ENCODE measurements at places on chromosomes 3 and 15. TPM values are rescaled to one million over a fixed set of nuclear protein-coding genes. Genes with fewer than 3 reads are reported as not detected.

DNA sequence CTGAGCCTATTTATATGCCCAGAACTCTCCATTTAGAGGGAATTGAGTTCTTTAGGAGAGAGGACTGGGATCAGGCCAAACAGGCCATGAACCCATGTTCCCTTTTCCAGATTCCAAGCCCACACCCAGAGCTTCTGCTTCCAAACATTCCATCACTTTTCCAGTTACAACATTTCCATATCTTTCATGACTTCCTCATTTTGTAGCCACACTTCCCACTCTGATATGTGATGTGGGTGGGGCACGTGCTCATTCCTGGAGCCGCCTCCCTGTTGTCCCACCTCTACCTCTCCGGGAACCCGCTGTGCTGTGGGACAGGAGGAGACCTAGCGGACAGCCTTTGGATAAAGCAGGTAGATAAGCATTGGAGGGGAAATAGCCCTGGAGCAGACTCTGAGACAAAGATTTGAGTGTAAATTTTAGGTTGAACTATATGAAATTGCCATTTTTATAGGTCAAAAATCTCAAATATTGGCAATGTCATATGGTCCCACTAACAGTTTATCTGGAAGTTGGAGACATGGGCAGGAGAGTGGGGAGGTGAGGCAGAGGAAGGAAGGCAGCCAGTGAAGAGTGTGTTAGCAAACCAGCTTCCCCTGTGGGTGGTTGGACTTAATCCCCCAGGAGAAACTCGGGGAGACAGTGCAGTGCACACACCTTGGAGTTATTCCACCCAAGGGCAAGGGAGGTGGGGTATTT lies 31.8 kb downstream of the CYP8B1 start:
- DNase-seq: peak; percentile 48
- H3K27ac ChIP-seq: peak overlapping the region; percentile 36

DNA sequence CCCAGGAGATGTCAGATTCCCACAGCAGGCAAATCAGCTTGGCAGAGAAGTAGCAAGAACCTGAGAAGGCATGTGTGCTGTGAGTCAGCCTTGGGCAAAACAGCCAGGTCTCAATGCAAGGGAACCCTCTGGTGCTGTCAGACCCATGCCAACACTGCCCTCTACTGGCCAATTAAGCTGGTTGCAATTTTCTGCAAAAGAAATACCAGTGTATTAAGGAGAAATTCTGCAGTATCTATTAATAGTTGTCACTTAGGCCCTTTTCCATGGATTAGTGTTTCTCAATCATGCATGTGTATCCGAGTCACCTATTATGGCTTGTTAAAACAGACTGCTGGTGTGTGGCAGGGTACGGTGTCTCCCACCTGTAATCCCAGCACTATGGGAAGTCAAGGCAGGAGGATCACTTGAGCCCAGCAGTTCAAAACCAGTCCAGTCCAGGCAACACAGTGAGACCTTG lies 26.2 kb downstream of the MAP4 start:
- no peaks in the 10 kb centered on the region for H3K36me3 ChIP-seq
- peak overlapping the region; percentile 8 for H3K27ac ChIP-seq
- H3K4me1 ChIP-seq: no peaks in the 10 kb centered on the region
- peak; percentile 89 for DNase-seq
- H3K4me3 ChIP-seq: no peak overlapping the region

DNA sequence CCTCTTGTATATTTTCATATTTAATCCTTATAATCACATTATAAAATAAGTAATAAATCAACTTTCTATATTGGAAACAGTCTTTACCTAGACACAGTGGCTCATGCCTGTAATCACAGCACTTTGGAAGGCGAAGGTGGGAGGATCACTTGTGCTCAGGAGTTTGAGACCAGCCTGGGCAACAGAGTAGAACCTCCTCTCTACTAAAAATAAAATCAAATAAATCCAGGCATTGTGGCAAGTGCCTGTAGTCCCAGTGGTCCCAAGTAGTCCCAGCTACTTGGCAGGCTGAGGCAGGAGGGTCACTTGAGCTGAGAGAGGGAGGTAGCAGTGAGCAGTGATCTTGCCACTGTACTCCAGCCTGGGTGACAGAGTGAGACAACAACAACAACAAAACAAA lies 975.1 kb downstream of the ROBO1 start:
- DNase-seq: no peak
- H3K4me1 ChIP-seq: no peaks in the 10 kb centered on the region

The CCRL2 gene
- 1.3 TPM for total RNA-seq

- H3K27ac ChIP-seq: no peak overlapping the region
- H3K4me1 ChIP-seq: no peaks in the 10 kb centered on the region
- H3K4me3 ChIP-seq: no peak overlapping the region
Measured at GRCh38 chr15:85899927-85900326, 105.2 kb upstream of the KLHL25 start.

DNA sequence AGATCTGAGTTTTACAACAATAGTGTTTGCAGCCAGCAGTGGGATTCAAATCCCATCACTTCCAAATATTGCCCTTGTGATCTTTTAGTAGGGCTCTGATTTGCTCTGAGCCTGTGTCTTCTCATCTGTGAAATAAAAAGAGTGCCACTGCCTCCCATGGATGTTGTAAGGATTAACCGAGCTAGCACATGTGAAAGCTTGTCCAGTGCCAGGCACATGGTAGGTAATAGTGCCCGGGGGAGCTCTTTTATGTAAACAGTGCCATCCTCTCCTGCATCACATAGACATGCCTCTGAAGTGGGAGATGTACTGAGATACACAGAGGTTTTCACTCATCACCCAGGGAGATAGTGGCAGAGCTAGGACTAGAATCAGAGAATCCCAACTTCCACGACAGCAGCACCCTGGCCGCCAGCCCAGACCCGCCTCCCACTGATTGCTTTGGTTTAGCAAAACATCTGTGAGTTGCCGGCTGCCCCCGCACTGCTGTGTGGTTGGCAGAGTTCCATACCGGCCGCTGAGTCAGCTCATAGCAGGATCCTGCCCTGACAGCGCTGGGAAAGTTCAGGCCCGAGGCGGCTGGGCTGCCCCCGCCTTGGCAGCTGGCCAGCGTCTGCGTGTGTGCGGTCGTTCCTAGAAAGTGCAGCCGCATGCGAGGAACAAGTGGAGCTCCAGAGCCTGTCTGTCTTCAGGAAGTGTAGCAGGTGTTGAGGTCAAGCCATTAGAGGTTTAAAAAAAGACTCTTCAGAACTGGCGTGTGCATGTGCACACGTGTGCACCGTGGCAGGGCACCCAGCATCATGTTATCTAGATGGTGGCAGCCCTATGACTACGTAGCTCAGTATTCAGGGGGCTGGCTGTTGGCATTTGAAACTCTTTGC lies 5.0 kb downstream of the ARID3B start:
- peak; percentile 99 for DNase-seq
- peaks cover 8% of the 10 kb centered on the region for H3K4me1 ChIP-seq
- H3K27ac ChIP-seq: no peak overlapping the region
- no peaks in the 10 kb centered on the region for H3K27me3 ChIP-seq
- H3K4me3 ChIP-seq: no peak overlapping the region

The PKM gene
- total RNA-seq: 443 TPM

The CAMKV gene
- not detected for total RNA-seq

GRCh38 chr3:16587681-16588060 lies 17.6 kb downstream of the DAZL start:
- DNase-seq: no peak
- no peaks in the 10 kb centered on the region for H3K4me1 ChIP-seq
- H3K36me3 ChIP-seq: no peaks in the 10 kb centered on the region
- no peak overlapping the region for H3K4me3 ChIP-seq

The CFAP100 gene
- not detected for total RNA-seq

GRCh38 chr3:24496529-24497482 lies 2.2 kb upstream of the THRB start:
- H3K27ac ChIP-seq: no peak overlapping the region
- H3K4me3 ChIP-seq: no peak overlapping the region
- H3K27me3 ChIP-seq: no peaks in the 10 kb centered on the region
- peak; percentile 84 for DNase-seq
- no peaks in the 10 kb centered on the region for H3K4me1 ChIP-seq

GRCh38 chr3:37890522-37890921 lies 28.8 kb downstream of the CTDSPL start:
- H3K27ac ChIP-seq: no peak overlapping the region
- H3K4me3 ChIP-seq: no peak overlapping the region
- peaks cover 7% of the 10 kb centered on the region for H3K4me1 ChIP-seq
- no peaks in the 10 kb centered on the region for H3K27me3 ChIP-seq

DNA sequence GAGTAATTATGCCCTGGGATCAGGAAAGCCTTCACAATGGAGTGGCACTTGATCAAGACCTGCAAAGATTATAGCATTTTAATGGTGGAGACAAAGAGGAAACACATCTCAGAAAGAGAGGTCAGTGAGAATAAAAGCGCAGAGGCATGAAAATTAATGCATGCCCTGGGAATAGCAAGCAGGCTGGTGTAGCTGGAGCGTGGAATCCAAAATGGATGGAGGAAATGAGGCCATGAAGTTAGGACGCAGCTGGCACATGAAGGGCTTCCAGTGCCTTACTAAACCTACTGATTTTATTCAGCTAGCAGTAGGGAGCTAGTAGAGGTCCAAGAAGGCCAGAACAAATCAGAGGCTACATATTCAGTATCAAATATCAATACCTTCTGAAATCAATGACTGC lies 38.1 kb downstream of the TMEM212 start:
- peaks cover 9% of the 10 kb centered on the region for H3K4me1 ChIP-seq
- H3K27ac ChIP-seq: no peak overlapping the region
- no peaks in the 10 kb centered on the region for H3K27me3 ChIP-seq
- no peak for DNase-seq

GRCh38 chr3:29932696-29933325 lies 651.9 kb downstream of the RBMS3 start:
- DNase-seq: no peak
- no peaks in the 10 kb centered on the region for H3K36me3 ChIP-seq
- H3K4me1 ChIP-seq: no peaks in the 10 kb centered on the region
- no peak overlapping the region for H3K4me3 ChIP-seq

DNA sequence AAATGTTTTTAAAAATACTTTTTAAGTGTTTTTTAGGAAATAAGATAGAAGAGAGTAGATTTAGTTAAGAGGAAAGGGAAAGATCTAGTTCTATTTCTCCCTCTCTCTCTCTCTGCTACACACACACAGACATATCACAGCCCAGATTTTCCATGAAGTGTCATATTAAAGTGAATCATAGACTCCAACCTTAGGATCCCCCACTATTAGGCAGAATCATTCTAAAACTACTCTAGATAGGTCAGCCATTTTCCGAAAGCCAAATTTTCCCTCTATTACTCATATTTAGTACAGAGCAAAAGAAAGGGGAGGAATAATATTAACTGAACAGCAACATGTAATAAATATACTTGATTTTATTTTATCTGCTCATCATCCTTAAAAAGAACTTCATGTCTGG lies 45.1 kb upstream of the RSL24D1 start:
- H3K4me1 ChIP-seq: no peaks in the 10 kb centered on the region
- no peak for DNase-seq
- no peaks in the 10 kb centered on the region for H3K27me3 ChIP-seq
- no peak overlapping the region for H3K4me3 ChIP-seq
- no peak overlapping the region for H3K27ac ChIP-seq
- H3K36me3 ChIP-seq: no peaks in the 10 kb centered on the region

DNA sequence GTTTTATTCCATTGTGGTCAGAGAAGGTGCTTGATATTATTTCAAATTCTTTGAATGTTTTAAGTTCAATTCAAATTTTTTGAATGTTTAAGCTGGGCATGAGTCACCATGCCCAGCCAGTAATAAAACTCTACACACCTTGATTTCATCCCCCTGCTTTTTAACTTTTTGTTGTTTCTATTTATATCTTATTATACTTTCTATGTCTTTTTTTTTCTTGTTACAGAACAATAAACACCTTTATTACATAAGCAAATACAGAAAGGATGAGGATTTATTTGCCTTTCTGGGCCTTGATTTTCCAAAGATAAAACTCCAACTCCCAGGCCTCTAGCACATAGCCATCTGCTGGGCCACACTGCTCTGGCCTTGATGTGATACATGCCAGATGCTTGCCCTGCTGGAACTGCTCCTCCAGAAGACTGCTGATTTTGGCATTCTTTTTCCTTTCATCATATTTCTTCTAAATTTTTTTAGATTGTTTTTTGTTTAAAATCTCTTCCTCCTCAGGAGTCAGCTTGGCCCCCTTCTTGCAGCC lies 14.0 kb downstream of the DNAH12 start:
- no peak overlapping the region for H3K27ac ChIP-seq
- no peaks in the 10 kb centered on the region for H3K4me1 ChIP-seq
- H3K36me3 ChIP-seq: no peaks in the 10 kb centered on the region
- H3K4me3 ChIP-seq: no peak overlapping the region
- H3K27me3 ChIP-seq: no peaks in the 10 kb centered on the region

DNA sequence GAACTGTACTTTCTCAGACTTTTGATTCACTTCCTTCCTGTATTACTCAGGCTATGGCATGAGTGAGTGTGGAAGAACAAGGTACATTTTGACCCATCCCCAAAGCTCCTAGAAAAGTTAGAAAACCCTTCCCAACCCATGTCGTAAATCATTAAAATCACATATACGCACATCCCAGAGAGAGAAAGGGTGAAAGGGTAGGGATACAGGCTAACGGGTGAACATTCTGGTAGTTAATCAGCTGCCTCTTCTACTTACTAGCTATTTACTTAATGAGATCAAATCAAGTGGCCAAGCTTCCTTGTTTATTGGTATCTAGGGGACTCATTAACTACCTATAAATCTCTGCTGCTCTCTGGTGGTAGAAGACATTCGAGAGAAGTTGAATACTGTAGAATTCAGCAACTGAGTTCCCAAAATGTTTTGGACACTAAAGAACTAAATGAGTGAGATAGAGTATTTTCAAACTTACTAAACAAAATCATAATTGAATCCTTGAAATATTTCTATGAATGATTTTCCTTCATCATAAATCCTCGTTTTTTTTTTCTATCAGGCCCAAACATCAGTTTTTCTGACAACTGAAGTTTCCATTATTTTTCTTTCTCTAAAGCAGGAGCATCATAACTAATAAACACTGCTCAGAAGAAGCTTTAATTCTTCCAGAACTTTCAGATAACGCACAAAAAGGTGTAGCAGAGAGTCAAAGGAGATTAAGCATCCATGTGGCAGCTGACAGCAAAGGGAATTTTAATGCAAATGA lies 124.2 kb downstream of the IMPG2 start:
- H3K36me3 ChIP-seq: no peaks in the 10 kb centered on the region
- H3K27ac ChIP-seq: peak overlapping the region; percentile 62
- DNase-seq: no peak
- H3K27me3 ChIP-seq: no peaks in the 10 kb centered on the region
- no peak overlapping the region for H3K4me3 ChIP-seq

- H3K4me1 ChIP-seq: peaks cover 3% of the 10 kb centered on the region
- H3K4me3 ChIP-seq: no peak overlapping the region
- no peaks in the 10 kb centered on the region for H3K36me3 ChIP-seq
- no peaks in the 10 kb centered on the region for H3K27me3 ChIP-seq
- H3K27ac ChIP-seq: peak overlapping the region; percentile 97
- no peak for DNase-seq
Measured at GRCh38 chr3:146157325-146158060, 3.5 kb downstream of the PLOD2 start.

DNA sequence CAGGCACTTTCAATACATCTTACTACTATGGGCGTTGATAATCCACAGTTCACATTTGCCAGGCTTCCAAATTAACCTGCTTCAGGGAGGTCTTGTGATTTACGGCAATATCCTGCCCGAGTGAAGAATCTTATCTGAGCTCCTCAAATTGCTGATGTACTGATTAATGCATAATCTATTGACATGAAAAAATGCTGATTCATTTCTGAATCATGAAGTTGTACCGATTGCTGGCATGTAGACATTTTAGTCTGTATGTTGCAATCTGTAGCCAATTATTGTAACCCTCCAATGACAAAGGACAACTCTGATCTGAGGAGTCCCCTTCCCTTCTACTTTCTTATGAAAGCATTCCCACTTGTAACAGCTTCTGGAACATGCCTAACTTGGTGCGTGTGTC lies 97.2 kb downstream of the SEC22A start:
- H3K4me1 ChIP-seq: no peaks in the 10 kb centered on the region
- no peak overlapping the region for H3K27ac ChIP-seq
- no peak overlapping the region for H3K4me3 ChIP-seq
- no peaks in the 10 kb centered on the region for H3K27me3 ChIP-seq

The FEZF2 gene
- total RNA-seq: not detected
